Pancreas (tissue), 10 donors: ENCODE measurements at places on chromosomes 3 and 15.

DNA sequence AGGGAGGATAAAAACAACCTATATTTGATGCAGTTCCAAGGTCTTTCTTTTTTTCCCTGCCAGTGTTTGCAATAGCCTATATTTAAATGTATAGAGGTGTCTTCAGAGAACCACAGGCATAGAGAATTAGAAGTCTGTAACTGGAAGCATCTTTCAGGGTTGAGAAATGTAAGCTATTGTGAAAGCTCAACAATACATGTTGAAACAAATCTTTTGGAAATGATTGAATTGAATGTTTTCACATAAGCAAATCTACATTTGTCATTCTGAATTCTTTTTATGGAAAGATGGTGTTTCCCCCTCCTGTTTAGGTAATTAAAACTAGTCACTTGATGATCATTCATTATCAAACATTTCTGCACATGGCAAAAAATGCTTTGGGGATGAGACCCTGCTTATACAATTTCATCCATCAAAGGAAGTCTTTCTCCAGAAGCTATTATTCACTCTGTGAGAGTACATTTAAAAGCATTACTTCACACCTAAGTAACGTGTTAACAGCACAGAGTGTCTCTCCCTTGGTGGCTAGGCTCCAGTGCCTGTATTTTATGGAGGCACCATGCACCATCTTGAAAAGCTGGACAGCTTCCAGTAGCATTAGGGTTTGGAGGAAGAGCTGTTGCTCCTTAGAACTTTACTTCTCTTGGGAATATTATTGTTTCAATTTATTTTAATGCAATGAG, 406.2 kb downstream of the LSAMP start:
- no peak for DNase-seq

- no peak for DNase-seq
Observed at GRCh38 chr3:159069866-159070425, 268.1 kb downstream of the MFSD1 start.

- no peak for DNase-seq
Observed at GRCh38 chr15:42549032-42549491, 424 bp downstream of the HAUS2 start.

- no peak for DNase-seq
Observed at GRCh38 chr15:81398910-81399551, 25.0 kb upstream of the TMC3 start.

GRCh38 chr3:158831861-158832260, 30.0 kb downstream of the MFSD1 start:
- no peak for DNase-seq

DNA sequence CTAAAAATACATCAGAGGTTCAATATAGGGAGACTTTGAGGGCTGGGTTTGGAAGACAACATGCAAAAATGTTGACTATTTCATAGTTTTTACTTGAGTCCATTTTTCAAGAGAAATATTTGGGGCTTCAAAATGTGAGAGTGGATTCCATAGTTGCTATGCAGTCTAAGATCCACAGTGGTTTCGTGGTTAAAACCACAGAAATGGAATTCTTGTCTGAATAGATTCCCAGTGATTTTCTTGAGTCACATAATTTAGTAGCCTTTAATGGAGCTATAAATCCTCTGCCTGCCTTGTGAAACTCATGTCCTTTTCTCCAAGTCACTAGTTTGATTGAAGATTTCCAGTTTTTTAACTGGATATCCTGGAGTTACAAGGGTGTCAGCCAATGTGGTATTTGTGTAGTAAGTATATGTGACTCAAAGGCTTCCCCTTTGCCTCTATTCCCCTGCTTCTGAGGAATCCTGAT, 94.7 kb upstream of the RBMS3 start:
- no peak for DNase-seq

DNA sequence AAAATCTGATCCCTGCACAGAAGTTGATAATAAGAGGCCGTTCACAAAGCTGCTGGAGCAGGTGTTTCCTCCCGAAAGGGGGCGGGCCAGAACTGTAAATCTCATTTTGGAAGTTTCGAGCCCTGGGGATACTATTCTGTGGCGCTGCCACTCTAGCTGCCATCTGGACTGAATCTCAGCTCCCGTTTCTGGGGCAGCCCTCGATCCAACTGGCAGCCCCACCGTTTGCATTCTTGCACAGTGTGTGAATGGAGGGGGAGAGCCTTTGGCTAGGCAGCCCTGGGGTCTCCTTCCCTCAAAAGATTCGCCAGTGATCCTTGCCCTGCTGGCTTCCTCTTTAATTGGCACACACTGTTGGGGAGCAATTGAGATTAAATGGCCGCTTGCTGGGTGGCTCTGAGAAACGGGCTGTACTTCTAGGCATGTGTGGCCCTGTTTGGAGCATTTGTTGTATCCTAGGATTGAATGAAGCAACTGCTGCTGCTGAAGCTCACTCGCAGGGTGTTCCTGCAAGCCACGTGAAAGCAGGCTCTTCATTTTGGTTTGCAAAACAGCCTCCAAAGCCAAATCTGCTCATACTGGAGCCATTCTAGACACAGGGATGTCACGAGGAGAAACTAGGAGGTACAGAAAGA, 57.2 kb upstream of the TOPAZ1 start:
- no peak for DNase-seq

DNA sequence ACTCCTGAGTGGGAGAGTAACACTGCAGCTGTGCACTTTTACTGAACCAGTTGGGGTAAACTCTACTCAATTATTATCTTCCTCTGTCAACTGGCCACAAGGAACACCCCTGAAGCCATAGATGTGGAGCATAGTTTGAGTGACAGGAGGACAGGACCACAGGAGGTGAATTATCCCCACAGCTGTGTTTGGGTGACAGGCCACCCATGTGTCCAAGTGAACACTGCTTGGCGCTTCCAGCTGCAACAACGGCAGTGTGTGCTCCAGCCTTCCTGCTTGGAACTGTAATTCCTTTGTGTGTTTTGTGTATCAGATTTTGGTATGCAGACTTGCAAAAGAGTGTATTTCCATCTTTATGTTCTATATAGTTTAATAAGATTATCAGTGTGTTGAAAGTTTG, 20.2 kb upstream of the TSPAN3 start:
- DNase-seq, result no peak

- DNase-seq, result peak; percentile 58
Observed at GRCh38 chr3:169764312-169764881, 463 bp downstream of the TERC start.

DNA sequence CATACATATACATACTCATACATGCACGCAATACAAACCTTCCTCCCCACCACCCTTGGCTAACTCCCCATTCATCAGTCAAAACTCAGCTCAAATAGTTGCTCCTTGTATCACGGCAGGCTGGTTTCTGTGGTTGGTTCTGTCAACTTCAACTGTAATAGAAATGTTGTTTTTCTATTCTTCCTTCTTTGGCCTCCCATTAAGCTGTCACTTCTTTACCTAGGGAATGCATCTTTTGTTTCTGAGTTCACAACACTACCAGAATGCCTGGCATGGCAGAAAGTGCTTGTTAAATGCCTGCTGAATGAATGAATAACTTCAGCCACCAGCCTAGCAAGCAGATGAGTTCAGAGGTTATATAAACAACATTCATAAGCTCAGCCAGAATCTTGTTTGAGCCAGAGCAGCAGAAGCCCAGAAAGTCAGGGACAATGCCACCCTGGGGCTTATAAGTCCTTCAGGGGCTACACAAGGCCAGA, 63.1 kb downstream of the B3GALNT1 start:
- DNase-seq, result no peak

DNA sequence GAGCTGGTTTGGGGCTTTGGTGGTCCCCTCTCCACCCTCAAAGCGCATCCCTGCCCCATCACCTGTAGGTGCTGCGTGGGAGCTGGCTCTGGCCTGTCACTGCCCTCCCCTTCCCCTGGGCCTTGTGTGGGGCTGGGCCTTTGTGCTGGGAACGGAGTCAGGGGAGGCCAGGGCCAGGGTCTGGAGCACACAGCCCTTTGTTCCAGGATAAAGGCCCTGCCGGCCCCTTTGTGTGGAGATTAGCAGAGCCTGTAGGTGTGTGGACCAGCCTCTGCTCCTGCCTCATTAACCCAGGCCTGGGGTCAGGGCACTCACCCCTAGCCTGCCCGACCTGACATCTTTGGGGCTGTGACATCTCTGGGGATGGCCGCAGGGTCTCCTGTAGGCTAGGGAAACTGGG, 8.9 kb downstream of the EPHB3 start:
- DNase-seq, result no peak

- no peak for DNase-seq
Observed at GRCh38 chr3:134721214-134721613, 70.4 kb upstream of the KY start.

DNA sequence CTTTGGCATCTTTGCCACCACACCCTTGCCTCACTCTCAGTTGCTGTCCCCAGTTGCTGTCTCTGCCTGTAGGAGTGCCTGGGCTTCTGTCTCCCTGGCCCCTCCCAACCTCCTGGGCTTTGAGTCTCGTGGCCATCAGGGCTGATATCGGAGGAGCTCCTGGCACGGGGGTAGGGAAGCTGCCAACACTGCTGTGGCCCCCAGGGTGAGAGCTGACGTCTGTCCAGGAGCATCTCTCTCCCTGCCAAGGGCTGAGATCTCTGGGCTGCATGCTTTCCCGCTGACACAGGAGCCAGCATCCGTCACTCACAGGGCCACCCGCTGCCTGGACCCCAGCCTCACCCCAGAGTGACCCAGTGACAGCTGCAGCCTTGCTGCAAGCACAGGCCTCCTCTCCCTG, 47.4 kb downstream of the EXOG start:
- no peak for DNase-seq

DNA sequence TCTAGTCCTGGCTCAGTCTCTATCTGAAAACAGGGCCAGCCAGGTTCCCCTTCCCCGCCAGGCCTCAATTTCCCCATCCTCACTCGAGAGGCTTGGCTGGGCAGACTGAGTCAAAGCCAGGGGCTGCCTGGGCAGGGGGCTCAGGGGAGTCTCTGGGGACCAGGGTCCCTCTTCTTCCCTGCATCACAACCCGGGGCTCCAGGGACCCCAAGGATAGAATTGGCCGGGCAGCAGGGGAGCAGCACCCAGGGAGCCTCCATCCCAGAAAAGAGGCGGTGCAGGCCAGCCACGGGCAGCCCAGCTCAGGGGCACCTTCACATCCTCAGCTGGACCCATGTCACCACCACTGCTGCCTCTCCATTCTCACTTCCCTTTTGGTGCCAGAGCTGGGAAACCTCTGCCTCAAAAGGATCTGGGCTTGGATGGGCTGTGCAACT, 13.3 kb upstream of the PLXND1 start:
- peak; percentile 8 for DNase-seq

GRCh38 chr3:106399761-106400160, 530.9 kb upstream of the CBLB start:
- DNase-seq, result no peak

- no peak for DNase-seq
Observed at GRCh38 chr15:64619880-64620839, 155.2 kb downstream of the RBPMS2 start.

DNA sequence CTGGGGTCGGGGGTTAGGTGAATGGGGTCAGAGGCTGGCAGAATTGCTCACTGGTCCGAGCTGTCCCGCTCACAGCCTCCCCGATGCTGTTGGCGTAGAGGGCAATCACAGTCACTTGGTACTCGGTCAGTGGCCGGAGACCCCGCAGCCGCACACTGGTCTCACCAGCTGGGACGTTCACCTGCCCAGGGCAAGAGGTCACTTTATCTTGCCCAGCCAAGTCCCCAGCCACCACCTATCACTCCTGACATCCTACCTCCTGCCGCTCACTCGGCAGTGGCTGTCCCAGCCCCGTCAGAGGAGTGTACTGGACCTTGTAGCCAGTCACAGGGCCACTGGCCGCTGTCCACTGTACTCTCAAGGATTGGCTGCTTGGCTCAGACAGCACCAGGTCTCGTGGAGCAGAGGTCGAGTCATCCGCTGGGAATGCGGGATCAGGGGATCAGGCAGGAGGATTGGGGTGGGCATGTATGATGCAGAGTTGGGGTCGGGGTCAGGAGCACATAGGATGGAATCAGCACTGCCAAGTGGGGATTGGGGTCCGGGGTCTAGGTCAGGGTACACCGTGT, 2.5 kb downstream of the COL7A1 start:
- DNase-seq, result peak; percentile 54

DNA sequence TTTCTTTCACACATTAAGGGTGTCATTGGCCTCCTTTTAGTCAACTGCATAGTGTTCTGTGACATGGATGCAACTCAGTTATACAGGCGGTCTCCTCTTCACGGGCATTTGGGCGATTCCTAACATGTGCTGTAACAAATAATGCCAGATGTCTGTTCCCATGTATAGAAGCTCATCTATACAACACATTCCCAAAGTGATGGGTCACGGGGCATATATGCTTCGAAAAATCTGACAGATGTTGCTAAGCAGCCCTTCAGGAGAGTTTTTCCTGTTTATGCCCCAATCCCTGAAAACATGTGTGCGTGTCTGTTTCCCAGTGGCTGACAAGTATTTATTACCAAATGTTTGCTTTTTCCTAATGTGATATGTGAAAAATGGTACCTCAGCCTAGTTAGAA, 25.8 kb downstream of the LRRK1 start:
- no peak for DNase-seq

DNA sequence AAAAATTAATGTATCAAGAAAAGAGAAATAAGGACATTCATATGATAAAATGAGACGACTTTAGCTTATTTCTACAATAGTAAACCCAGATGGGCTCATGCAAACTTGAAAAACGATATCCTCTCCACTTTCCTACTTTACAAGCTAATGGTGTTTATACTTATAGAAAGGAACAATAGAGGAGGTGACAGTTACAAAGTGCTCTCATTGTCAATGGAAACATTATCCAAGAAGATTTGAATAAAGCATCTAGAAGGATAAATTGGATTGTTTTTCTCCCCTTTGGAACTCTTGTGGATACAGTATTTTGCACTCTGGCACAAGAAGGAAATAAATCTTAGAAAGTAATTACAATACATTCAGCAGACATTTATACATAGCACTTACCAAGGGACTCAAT, 20.2 kb upstream of the CCDC66 start:
- no peak for DNase-seq

- DNase-seq, result no peak
Observed at GRCh38 chr15:47194718-47195117, 522.6 kb upstream of the SEMA6D start.

GRCh38 chr3:11581237-11582190, 62.2 kb downstream of the VGLL4 start:
- DNase-seq, result peak; percentile 16

- DNase-seq, result no peak
Observed at GRCh38 chr3:175103298-175103697, 244.2 kb downstream of the NAALADL2 start.

DNA sequence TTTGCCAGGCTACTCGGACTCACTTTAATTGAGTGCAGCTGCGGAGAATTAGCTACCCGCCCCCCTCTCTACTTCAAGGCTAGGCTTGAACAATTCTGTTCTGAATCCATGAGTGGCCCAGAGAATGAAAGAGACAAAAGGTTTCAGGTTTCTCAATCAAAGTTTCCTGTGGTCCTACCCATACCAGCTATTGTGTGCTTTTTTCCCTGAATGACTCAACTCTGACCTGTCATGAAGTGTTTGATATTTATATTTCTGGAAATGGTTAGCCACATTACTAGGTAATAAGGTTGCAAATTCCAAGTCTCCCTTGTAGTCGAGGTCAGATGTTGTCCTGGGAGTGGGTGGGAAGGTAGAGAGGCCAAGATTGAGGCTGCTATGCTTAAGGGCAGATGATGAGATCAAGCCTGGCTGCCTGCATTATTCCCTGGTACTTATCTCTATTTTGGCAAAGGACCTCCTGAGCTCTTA, 392.7 kb upstream of the TBL1XR1 start:
- DNase-seq, result peak; percentile 33
